CD4-positive, alpha-beta T cell treated with Interleukin-17A for 4 hours (primary cell): ENCODE measurements at places on chromosomes 7 and 10.

DNA sequence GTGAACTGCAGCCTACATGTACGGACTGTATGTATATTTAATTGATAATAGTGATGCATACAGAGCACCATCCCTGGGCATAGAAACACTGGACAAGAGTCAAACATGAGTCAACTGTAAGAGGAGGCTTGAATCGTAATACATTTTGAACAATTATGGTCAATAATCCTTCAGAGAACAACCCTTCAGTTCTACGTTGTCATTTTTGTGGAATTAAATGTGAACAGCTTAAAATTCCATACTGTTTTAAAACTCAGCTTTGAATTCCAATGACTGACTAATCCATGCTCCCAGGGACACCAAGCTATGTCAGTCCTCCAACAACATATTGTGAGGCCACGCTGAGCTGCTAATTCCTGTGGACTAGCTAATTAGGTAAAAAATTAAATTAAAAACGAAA, 41.5 kb upstream of the KMT2E start:
- DNase-seq, result no peak

GRCh38 chr7:95220328-95220727, 104.0 kb downstream of the PON1 start:
- DNase-seq, result no peak

- no peak for DNase-seq
Measured at GRCh38 chr10:119468542-119469324, 73.8 kb downstream of the RGS10 start.

DNA sequence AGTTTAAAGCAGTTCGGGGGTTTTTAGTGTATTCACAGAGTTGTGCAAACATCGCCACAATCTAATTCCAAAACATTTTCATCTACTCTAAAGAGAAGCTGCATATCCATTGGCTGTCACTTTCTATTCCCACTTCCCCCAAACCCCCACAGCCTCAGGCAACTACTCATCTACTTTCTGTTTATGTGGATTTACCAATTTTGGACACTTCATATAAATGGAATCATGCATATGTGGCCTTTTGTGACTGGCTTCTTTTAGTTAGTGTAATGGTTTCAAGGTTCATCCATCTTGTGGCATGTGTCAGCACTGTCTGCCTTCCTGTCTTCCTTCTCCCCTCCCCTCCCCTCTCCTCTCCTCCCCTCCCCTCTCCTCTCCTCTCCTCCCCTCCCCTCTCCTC, 78.5 kb upstream of the FZD1 start:
- DNase-seq, result no peak

DNA sequence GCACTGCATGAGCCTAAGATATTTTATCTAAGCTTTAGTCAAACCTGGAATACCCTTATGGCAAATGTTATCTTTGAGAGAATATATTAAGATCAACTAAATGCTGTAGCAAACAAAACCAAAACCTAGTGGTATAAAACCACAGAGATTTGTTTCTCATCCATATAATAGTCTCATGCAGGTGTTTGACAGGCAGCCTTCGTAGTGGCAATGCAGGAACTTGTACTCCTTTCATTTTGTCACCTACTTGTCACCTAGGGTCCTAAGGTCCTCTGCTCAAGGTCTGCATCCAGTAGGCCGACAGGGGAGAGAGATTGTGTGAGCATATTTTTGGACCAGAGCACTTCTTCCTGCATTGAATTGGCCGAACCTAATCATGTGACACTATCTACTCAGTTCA, 352.6 kb downstream of the GPR37 start:
- DNase-seq, result no peak

GRCh38 chr7:88689821-88690220, 69.7 kb upstream of the ZNF804B start:
- no peak for DNase-seq

GRCh38 chr10:68406111-68406814, 814 bp downstream of the RUFY2 start:
- peak; percentile 46 for DNase-seq

DNA sequence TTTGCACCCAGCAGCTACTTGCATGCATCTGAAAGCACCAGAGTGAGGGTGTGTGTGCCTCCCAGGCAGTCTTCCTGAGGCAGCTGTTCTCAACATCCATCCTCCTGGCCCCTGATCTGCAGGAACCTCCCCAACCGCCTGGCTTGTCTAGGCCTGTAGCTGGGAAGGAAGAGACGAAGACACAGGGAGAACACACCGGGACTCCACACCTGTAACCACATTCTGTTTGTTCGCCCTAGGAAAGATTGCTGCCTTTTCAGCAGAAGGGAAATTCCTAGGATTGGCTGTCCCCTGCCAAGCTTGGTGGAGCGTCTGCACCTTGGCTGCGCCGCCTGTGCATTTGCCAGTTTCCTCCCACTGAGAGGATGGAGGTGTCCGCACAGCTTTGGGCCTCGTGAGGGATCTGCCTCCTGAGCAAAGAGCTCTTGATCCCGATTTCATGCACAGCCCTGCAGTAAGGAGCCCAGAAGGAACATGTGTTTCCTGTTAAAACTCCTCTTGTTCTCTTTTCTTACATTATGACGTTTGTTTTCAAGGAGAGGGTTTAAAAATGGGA, 154.6 kb downstream of the TPST1 start:
- no peak for DNase-seq

- DNase-seq, result peak; percentile 74
Measured at GRCh38 chr7:36639826-36640225, 84.5 kb downstream of the AOAH start.

DNA sequence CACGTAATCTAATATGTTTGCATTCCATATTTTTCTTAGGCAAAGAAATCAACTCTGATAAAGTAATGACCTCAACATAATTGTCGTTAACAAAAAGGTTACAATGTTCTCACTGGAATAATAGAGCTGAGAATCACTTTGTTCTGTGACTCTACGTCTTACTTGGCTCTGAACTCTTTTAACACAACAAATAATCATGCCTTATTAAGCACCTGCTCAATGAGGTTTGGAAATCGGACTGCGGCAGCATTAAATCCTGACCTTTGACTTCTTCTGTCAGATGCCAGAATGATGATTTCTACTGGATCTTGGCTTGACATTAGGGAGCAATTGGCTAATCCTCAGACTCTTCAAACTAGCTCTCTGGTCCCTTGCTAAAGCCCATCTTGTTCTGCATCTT, 233.6 kb downstream of the SEMA3D start:
- DNase-seq, result no peak

- DNase-seq, result no peak
Measured at GRCh38 chr10:86506062-86506461, 15.5 kb downstream of the WAPL start.

DNA sequence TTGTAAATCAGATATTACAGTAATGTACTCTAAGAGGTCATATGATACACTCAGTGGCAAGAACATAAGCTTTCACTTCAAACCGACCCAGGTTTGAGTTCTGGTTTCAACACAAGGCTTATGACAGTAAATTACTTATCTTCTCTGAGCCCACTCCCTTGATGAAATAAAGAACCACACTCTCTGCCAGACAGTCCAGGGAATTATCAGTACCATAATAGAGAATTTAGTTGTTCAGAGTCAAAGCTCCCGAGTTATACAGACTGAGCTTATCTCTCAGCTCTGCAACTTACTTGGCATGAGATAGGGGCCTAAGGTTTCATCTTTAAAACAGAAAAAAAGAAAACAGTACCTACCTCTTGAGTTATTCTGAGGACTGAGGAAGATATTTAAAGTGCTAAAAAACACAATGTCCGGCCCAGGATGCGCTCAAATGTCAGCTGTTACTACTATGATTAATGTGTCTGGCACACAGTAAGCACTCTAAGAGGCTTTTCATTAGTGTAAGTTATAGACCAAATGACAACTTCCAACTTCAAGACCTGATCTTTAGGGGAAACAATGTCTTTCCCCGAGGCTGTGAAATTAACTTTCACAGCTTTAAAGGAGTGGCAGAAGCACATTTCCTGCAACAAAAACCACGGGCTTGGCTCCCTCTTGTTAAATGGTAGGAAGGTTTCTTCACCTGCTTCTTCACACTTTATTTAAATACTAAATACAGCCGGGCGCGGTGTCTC, 38.1 kb downstream of the UBE2H start:
- DNase-seq, result peak; percentile 19

DNA sequence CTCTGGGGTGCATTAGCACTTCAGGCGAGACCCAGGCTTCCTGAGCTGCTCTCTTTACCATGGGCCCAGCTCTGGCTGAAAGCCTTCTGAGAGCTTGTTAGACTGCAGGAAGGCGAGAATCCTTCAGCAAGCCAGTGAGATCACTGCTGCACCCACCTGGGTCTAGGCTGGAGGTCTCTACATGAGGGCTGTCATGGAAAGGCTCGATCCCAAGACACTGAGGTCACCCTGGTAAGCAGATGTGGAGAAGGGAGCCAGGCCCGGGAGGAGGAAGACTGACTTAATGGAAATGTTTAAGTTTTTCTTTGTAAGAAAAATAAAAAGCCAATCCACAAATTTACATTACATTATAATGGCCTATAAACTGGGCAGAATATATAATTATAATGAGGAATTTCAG, 684.5 kb downstream of the TNS3 start:
- DNase-seq, result no peak

GRCh38 chr10:70549351-70549961, 53.1 kb downstream of the PRF1 start:
- no peak for DNase-seq
